ENCODE measurements at places on chromosomes 4 and X.

DNA sequence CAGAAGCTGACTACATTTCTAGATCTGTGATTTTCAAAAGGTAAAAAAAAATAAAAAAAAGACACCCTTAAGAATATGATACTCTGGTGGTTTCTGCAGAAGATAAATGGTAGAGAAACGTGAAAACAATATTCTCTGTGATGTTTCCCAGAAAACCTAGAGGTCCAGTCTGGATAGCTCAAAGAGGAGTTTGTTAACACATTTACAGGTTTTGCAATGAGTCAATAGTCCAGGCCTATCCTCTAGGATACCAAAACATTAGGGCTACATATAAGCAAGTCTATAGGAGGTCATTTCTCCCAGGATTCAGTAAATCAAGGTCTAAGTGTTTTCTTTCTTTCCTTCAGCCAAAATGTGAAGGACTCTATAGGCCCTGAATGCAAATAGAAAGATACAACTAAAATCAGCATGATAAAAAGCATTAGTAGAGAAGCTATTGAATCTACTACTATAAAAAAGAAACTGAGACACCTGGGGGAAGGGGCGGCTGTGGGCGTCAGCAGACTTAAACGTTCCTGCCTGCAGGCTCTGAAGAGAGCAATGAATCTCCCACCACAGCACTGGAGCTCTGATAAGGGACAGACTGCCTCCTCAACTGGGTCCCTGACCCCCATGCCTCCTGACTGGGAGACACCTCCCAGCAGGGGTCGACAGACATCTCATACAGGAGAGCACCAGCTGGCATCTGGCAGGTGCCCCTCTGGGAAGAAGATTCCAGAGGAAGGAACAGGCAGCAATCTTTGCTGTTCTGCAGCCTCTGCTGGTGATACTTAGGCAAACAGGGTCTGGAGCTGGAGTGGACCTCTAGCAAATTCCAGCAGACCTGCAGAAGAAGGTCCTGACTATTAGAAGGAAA is 33.7 kb upstream of the SPP1 start:
- DNase-seq = no peak

- peak; percentile 38 for DNase-seq
Measured at GRCh38 chr4:184688447-184688846, 38.9 kb downstream of the PRIMPOL start.

DNA sequence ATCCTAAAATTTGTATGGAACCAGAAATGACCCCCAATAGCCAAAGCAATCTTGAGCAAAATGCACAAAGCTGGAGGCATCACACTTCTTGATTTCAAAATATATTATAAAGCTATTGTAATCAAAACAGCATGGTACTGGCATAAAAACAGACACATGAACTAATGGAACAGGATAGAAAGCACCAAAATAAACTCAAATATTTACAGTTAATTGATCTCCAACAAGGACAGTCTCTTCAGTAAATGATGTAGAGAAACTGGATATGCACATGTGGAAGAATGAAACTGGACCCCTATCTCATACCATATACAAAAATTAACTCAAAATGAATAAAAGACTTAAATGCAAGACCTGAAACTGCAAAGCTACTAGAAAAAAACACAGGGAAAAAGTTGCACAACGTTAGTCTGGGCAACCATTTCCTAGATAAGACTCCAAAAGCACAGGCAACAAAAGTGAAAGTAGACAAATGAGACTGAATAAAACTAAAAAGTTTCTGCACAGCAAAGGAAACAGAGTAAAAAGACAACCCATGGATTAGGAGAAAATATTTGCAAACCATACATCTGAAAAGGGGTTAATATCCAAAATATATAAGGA is 64.9 kb downstream of the CD99L2 start:
- no peak for DNase-seq

GRCh38 chr4:140533951-140534480 is 10.0 kb downstream of the ELMOD2 start:
- no peak for DNase-seq

DNA sequence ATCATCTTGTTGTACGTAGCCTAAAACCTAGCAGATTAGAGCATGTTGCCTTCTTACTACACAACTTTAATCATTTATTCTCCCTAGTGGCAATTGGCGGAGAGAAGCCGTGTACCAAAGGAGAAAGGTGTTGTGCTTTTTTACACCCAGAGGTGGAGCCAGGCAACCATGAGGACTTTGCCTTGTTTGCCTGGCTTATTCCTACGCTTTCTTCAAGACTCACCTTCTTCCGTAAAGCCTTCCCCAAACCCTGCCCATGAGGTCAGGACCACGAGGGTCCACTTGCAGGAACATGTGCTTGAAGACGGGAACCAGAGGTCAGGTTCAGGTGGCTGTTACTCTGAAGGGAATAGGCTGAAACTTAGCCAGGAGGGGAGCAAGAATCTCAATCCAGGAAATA is 290.5 kb downstream of the RAB28 start:
- DNase-seq = no peak

DNA sequence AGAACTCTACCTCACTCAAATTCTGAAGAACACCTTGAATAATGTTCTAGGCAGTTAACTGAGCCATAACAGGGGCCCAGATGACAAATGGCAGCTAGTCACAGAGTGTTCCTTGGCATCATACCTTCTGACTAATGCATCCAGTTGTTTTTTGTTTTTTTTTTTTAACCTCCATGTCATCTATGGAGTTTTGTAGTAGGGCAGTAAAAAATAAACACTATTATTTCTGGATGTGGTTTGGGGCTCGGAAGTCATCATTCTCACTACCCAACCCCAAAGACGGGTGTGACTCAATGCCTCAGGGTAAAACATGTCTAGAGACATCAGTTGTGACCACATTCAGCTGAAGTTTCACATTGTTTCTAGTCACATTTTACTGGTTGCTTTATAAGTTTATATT is 31.2 kb upstream of the MCF2 start:
- no peak for DNase-seq

- DNase-seq = peak; percentile 63
Measured at GRCh38 chrX:151153086-151153485, 23.3 kb upstream of the GPR50 start.

DNA sequence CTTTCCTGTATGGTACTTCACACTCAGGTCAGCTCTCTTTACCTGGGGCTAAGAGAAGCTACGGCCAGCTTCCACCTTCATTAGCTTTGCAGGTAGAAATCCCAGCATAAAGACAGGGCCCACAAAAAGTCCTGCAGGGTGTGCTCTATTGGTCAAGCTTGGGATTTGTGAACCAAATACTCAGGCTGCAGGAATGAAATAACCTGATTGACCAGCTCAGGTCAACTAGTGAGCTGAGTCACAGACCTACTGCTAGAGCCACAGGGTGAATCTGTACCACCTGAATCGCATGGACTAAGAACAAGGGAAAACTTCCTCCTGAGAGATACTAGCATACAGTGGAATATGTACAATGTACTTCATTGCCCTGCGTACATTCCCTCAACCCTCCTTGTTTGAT is 172.2 kb downstream of the HHIP start:
- DNase-seq = no peak

DNA sequence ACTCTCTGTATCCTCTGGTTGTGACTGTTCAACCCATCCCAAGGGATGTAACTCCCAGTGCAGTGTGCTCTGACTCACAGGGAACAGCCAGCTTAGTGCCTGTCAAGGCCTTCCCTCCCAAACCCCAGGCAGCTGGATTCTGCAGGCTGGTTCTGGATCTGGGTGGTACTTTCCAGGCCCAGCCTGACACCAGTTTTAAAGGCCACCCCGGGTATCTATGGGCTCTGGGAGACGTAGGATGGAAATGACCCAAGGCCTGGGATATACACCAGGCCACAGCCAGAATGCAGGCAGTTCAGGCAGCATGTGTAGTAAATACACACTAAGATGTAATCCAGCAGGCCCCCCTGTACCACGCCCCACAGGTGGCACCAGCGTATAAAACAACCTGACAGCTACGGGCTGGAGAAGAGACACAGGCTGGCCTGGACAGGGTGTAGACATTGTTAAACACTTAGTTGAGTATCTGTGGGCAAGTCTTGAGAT is 64.2 kb downstream of the SPINK2 start:
- DNase-seq = peak; percentile 23

DNA sequence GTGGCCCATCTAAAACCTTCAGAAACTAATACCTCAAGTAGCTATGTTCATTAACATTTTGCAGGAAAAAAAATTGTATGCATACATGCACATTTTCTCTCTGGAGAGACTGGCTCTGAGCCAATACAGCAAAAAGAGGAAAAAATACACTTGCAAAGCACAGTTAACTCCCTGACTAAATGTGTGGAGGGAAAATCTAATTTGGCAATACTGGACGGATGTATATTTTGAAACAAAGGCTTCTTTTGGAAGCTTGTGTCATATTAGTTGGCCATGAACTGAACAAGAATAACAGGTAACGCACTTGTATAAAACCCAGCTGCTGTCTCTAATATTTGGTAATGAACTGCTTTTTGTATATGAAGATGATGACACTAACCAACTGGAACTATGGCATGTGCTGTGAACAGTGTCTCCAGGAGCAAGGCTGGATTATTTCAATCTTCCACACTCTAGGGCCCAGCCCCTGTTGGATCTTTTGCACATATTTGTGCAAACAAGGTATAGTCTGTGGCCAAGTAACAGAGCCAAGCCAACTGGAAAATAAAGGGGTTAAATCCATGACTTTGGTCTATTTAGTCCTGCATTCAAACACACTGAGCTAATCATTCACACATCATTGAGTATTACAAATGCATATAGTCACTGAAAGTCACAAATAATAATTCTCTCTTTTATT is 67.9 kb upstream of the NRK start:
- no peak for DNase-seq

DNA sequence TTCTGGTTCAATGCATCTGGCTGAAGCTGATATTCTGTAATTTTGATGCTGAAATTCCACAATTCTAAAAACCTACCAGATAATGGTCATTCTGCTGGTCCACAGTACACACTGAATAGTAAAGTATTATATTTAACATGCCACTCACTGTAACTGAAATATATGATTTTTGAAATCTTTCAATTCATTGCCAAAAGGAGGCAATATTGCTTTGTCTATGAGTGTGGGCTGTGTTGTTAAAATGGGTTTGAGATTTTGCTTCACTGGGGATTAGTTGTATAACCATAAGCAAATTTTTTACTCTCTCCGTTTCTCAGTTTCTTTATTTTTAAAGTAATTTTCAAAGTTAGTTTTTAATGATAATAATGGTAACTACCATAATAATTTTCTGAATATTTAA is 1404.1 kb upstream of the IGFBP7 start:
- DNase-seq = no peak

DNA sequence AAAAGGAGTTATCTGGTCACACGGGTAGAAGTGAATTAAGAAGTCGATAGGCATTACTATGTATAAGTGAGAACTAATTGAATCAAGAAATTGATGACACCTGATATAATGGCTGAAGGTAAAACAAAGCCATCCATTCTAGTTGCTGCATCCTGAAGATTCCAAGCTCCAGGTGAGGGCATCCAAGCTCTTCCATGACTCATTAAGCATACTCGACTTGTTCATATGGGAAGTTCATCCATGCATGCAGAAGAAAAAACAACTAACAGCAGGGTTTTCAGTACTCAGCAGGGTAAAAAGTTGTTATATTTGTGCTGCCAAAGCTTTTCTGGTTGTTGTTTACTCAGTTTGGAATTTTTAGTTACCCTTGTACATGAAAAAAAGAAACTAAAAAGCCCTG is 508.0 kb upstream of the CXorf51A start:
- no peak for DNase-seq

- DNase-seq = no peak
Measured at GRCh38 chrX:113473418-113473817, 632.8 kb upstream of the AMOT start.

DNA sequence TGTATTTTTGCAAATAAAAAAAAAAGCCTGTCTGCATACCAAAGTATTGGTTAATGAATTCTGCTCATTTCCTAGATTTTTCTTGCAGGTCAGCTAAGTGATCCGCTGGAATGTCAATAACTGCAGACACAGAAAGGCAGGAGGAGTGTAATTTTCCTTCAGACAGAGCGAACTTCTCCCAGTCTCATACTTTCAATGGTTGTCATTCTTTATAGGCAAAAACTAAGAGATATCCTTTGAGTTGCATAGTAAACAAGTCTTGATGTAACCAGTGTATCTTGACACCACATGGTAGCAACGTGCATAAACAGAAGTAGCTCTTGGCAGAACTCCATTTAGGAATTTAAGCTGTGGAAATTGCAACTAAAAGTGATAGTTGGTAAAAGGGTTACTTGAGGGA is 8.2 kb downstream of the CAPN6 start:
- DNase-seq = no peak

DNA sequence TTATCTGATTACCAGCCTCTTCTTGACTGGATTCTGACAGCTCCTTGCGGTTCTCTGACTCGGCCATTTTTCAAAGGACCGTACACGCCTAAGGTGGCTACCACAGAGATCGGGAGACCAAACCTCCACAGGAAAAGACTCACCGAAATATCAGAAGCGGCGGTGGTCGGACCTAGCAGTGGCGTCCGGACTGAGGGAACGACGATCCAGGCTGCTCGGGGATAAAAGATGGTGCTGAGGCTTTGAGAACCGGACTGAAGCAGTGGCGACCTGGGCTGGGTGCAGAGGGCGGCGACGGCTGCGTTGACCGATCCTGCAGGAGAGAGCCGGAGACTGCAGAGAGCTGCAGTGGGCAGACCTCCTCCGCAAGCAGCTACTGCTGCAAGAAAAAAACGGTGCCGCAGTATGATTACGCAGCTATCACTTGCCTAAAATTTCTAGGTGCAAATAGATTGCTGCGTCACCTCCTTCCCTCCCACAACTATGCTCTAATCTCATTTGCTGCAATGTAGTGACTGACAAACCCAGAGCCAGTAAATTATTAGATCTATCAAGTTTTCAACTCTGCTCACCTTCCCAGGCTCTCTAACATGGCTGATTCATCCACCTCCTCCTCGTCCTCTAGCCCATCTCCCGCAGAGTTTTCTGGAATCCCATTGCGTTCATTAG is at the start of gene NAP1L2:
Gene NAP1L2 (minus strand): TSS at position 426 of the 669 bp plus-strand sequence. CDS start 359 bp downstream, at position 67.
- DNase-seq = peak; percentile 35

- DNase-seq = no peak
Measured at GRCh38 chr4:142124874-142125273, 488.5 kb downstream of the IL15 start.

DNA sequence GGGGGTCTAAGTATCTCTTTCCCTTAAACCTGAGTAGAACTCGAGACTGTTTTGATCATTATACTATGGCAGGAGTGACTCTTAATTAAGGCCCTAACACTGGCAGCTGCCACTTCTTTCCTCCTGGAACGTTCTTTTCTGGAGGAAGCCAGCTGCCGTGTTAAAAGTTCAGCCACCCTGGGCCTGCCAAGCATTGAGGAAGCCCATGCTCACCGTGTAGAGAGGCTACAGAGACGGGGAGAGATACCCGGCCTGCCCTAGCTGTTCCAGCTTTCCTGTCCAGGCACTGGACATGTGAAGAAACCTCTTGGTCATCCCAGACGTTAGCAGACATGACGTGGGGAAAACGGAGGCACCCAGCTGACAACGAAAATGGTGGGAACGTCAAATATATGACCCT is 274.1 kb downstream of the ARHGAP10 start:
- no peak for DNase-seq

DNA sequence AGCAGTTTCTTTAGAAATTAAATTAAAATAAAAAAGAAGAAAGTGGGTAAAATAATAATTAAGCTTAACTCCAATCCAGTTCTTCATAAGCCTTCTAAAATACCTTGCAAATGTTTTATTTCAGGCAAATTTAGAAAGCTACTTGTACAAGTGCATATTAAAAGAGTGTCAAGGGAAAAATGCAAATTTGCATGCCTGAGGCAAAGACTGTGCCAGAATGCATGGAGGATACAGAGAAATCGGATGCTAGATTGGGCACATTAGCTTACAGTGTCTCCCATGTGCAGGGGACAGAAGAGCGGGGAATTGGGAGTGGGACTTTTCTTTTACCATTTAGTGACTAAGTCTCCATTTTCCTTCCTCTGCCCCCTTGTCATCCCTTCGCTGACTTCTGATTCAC is 173.0 kb upstream of the NWD2 start:
- no peak for DNase-seq

Data from WTC11 (cell line).